ENCODE measurements at places on chromosomes 6 and 20.

GRCh38 chr6:44179072-44179536 lies 20.5 kb downstream of the CAPN11 start:
- DNase-seq: no peak

GRCh38 chr6:104640150-104640700 lies 219.5 kb downstream of the HACE1 start:
- peak; percentile 16 for DNase-seq

DNA sequence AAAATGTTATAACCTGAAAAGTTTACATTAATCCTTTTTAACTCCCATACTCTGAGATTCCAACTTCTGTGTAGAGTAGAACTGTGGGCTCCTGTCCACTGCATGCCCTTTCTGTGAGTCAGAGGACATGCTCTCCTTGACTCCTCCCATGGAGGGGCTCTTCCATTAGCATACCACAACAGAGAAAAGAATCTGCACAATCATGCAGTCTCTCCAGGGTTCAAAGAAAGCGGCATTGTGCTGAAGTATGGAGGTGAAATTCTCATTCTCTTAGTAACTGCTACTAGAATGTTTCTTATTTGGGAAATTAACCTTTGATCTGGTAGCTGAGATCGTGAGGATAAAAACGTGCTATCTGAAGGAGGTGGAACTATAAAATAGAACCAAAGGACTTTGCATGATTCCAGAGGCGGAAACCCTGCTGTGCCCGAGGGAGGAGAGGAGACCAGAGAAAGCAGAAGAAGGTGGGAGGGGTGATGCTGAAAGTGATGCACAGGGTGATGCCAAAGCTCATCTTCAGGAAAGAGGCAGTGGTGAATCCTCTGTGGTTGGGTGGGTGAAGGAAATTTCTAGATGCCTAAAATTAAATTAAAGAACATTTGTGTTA lies 202.2 kb upstream of the PCSK2 start:
- no peak for DNase-seq

- DNase-seq: peak; percentile 51
Observed at GRCh38 chr6:53347250-53347920, 1.4 kb downstream of the ELOVL5 start.

DNA sequence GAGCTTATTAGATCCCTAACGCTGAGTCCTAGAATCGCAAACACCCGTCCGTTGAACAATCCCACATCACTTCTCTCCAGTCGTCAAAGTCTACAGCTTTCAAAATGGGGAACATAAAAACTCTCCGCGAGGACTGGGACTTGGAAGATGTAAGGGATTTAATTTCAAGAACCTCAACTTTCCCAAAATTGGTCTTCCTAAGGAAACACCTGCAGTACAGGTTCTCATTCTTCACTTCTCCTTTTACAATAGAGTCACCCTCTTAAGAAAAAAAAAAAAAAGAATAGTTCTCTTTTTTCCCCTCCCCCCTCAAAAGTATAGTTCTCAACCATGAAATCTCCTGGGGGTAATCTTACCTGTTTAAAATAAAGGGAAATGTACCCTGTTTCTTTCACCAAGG lies 6.6 kb upstream of the ZBTB22 start:
- peak; percentile 34 for DNase-seq

GRCh38 chr6:135305684-135306083 lies 124.6 kb downstream of the MYB start:
- DNase-seq: no peak

DNA sequence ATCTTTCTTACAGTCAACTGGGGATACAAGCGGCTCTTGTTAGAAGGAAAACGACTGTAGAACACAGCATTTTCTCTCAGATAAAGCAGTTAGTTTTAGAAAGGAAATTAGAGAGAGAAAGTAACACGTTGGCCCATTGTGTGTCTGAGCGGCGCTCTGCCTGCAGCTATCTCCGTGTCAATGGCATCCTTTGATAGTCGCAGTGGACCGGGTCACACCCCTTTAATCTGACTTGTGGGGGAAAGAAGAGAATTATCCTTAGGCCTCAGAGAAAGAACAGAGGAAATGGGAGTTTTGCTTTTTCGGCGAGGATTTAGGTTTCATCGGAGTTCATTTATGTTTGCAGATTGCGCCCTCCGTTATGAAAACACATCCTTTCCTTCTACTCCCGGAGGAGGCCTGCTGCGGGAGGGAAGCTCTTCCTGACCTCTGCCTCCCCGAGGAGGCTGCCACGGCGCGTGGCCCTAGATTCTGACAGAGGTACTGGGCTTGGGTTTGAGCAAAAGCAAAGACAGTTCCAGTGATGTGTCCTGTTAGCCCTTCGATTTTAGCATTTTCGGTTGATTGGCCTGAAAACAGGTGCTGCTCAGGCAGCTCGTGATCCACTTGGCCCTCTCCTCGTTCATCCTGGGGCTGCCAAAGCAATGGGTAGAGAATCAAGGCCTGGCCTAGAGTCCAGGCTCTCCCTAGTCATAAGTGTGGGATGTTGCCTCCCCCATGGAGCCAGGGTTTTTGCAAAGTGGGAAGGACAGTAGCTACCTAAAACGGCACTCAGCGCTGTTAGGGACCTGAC lies 74.9 kb downstream of the ZDHHC14 start:
- no peak for DNase-seq

DNA sequence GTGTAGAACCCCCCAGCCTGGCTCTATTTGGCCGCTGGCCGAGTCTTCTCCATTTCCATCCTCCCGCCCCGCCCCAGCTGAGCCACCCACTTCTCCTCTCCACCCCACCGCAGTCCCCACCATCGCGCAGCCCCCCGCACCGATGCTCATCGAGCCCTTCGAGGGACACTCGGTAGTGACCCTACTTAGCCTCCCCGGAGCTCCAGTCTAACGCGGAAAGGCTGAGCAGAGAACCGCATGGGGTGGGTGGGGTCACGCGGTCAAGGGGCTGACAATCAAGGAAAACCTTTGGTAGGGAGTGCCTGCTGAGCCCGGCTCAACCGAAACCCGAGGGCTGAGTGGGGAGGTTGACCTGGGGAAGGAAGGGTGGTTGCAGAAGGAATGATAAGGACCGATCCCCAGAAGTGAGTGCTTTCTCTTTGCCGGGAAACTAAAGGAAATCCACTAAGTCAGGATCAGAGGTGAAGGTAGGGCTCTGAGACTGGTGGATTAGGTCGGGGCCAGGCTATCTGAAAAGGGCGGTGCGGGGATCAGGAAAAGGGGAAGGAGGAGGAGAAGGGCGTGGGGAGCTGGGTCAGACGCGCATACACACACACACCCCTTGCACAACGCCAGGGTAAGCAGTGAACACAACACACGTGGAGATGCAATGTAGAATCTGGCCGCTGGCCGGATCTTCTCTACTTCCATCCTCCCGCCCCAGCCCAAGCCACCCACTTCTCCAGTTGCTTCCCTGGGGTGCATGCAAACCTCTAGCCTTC lies 49.8 kb downstream of the CPXM1 start:
- DNase-seq: peak; percentile 48

- no peak for DNase-seq
Observed at GRCh38 chr6:163733061-163733460, 318.5 kb downstream of the QKI start.

GRCh38 chr20:64192406-64192805 lies 28.2 kb downstream of the MYT1 start:
- no peak for DNase-seq

DNA sequence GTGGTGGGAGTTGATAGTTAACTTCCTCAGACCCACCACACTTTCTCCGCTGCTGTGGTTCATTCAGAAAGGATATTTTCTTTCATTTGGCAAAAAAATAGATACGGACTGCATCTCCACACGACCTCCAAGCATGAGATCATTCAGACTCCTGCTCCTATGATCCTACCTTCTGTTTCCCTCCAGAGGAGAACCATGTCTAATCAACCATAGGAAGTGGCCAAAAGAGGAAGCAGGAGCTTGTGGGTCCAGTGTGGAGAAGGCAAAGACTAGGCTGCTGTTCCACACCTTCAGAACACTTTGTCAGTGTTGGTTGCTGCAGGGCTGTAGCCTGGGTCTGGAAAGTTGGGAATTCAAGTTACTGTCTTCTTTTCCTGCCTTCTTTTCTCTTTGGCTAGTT lies 10.6 kb upstream of the KIF13A start:
- DNase-seq: no peak
